ENCODE measurements at places on chromosomes 3 and 15.

DNA sequence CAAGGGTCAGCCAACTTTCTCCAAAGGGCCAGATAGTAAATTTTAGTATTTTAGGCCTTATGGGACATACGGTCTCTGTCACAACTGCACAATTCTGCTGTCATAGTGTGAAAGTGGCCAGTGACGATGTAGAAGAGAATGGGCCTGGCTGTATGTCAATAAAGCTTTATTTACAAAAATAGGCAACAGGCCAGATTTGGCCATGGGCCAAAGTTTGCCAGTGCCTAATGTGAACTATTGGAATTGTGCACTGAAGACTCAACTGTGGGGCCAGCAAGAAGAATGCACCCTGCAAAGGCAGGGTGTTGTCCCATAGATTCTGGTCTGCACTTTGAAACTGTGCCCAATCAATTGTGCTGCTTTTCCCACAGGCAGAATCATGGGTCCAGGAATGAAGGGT is 69.4 kb upstream of the PRR23E start:
- DNase-seq = no peak

GRCh38 chr3:41365973-41366372 is 166.7 kb downstream of the CTNNB1 start:
- no peak for DNase-seq

DNA sequence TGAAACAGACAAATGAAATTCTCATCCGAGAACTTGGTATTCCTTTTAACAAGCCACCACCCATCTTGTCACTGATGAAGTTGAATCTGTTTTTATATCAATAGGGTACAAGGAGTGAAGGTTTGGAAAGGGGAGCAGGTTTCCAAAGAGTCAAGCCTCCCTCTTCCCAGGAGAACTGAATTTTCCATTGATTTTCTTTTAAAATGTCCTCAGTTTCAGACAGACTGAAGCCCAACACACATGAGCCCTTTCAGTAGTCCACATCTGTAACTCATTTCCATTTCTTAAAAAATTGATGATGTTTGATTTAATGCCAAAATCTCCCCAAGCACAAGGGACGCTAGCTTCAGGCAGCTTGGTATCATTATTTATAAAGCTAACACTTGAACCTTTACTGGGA is 187.7 kb downstream of the FOXB1 start:
- DNase-seq = no peak

- DNase-seq = no peak
Observed at GRCh38 chr3:164452707-164453106, 625.6 kb downstream of the SI start.

DNA sequence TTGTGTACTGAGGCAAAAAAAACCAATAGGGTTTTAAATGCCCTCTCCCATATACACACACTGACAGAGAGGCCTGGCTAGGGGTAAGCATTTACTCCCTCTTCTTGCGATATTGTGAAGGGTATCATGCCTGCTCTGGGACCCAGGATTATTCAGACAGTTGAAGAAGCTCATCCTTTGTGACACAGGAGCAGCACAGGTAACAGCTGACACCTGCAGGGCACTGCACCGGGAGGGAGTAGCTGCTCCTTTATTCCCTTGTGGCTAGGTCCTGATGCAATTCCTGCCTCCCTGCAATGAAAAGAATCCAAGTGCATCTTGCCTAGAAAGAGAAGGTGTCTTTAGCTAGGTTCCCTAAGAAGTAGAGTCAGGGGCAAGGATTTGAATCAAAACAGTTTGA is 23.4 kb downstream of the POMGNT2 start:
- DNase-seq = no peak

GRCh38 chr15:68553994-68554720 is 24.6 kb upstream of the CORO2B start:
- peak; percentile 37 for DNase-seq

DNA sequence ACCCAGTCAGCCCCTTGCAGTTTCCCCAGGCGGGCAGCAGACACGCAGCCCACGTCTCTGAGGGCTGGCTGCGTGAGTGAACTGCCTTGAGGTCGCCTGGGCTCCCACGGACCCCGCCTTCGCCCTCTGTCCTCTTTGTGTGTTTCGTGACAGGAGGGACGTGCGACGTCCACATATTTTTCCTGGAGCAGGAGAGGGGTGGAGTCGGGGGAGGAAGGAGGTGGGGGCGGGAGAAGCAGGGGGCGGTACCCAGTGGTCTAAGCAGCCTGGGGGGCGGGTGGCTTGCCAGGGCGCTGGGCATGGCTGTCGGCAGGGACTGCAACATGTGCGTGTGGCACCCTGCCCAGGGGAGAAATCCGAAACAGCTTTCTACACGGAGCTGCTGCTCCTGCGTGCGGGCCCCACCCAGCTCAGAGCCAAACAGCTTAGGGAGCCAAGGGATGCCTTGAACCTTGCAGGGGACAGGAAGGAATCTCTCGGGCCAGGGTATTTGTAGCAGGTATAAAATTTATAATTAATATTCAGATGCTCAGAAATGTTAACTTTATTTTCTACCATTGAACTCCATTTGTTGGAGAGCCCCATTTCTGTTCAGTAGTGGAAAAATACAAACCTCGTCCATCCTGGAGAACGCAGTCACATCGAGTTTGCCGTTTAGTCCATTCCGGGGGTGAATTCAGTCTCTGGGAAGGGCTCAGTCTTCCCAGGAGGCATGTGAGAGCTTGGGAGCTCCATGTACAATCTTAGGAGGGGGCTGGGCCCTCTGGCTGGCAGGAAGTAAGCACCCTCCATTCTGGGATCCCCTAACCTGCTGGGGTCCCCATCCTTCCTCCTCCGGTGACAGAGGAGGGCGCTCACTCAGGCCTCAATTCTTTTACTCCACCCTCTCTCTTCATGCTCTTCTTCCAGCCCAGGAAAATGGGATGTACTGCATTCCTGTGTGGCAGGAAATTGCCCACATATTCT is 79.1 kb upstream of the MEF2A start:
- DNase-seq = peak; percentile 46

DNA sequence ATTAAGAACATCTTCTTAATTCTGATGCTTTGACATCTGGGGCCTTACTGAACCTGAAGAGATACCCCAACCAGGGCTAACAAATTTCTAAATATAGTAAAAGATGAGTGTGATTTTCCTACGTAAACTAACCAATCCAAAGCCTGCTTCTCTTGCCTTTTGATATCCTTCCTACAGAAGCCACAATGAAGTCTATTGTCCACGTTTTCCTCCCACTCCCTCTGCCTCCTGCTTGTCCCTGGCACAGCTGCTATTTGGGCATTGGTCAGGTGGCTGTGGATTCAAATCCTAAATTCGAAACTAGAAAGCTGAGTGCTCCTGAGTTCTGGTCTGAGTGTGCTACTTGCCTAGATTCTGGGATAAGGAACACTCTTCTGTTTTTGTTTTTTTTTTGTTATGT is 17.4 kb upstream of the MKRN3 start:
- DNase-seq = no peak

GRCh38 chr3:125022206-125022605 is 33.6 kb downstream of the HEG1 start:
- no peak for DNase-seq

- DNase-seq = no peak
Observed at GRCh38 chr3:105456017-105456416, 89.3 kb downstream of the ALCAM start.

DNA sequence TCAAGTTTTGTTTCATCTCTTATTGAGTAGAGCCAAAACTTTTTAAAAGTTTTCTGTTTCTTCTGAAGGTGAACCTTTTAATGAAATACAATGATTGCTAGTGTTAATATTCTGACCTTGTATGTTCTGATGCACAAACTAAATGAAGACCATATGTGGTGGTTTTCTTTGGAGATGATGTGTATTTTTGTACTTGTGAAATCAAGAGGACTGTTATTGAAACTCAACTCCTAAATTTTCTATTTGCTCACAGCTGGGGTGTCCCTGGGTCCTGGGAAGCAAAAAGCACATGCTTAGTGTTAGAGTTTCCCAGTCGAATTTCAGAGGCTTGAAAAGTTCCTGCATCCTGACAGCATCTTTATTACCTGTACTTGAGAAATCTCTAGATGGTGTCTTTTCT is 1185.8 kb upstream of the ALCAM start:
- peak; percentile 25 for DNase-seq

DNA sequence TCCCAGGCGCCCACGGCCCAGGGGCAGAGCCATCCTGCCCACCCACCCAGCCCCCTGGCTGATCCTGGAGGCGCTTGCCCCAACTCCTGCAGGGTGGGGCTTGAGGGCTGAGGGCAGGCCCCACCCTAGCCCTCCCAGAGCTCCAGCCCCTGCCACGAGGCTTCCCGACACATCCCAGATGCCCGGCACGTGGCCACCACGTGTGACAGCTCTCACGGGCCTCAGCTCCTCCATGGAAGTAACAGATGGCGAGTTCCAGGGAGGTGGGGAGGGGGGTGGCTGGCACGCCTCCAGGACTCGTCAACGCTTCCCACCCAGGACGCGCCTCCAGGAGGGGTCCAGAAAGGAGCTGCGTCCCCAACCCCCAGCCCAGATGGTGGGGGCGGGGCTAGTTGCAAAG is 29.1 kb downstream of the PLXND1 start:
- DNase-seq = peak; percentile 38

- no peak for DNase-seq
Observed at GRCh38 chr15:32840507-32841245, 122.9 kb downstream of the GREM1 start.

DNA sequence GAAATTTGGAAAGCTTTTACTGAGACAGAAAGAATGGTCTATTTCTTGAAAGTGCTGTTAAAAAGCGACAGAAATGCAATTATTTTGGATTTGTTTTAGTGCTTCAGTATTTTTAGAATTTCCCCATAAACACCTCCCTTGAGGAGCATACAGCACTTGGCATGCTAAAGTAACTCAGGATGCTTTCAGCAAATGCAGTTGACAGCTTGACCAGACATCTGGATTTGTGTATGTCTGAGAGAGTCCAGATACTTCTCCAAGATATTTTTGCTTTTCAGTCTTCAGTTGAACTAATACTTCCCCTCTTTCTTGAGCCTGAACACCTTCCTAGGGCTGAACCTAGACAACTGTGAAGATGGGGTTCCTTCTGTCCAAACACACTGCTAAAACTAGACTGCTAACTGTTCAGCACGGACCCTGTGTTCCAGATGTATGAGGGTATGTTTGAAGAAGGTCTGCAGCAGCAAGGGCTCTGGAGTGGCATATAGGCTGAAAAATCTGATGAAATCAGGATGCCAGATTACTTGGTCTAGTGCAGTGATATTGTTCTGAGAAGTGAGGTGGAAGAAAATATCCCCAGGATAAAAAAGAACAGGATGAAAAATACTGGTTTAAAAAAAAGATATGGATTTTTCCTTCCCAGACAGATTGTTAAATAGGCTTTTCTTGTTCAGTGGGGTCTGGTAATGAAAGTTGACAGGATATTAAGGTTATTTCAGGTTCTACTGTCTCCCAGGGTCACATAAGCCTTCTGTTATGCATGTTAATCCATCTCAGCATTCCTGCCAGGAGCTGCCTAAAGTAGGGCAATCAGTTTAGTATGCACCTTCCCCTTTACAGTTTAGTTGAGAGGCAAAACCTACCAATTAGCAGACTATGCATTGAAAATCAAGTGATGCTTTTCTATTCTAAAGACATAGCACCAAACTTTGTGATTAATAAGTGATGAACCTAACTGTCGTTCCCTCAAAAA is 516.9 kb upstream of the TBL1XR1 start:
- DNase-seq = no peak

DNA sequence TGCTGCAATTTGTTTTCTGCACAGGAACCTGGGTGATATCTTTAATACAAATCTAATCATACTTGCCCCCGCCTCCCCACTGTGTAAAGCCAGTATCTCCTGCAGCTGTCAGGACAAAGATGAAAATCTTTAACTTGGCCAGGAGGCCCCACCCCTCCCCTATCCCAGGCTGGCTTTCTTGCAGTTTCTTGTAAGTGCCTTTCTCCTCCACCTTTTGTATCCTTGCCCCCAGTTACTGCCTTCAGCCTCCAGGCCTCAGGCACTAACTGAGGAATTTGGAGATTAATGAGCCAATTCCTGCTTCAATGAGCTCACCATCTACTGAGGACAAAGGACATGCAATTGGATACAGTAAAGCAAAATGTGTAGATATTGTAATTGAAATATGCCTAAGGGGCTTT is 6.5 kb downstream of the GCSAM start:
- no peak for DNase-seq

GRCh38 chr3:133763797-133764683 is 17.8 kb downstream of the TF start:
- DNase-seq = no peak

DNA sequence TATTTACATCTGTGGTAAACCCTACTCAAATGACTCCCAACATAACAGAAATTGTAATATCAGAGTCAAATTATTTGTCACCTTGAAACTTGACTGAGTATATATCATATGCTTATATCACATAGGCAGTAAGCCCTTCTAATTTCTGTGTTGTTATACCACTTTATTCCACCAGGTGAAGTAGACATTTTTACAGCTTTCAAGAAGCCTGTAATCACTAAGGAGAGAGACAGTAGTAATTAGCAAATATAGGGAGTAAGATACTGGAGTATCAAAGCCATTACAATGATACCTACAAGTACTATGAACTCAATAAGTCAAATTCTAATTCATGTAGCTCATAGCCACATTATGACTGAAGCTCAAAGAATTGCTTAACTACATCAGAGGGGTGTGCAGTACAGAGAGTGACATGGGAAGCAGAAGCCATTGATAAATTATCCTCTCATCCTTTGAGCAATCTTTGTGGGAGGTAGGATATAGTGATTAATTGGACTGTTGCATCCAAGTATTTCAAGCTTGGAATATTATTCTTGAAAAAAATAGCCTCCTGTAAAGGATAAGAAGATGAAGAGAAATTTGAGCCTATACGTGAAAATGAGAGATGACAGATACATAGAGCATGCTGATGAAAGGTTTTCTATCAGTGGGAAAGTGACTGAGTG is 1005.9 kb downstream of the ZPLD1 start:
- no peak for DNase-seq

GRCh38 chr3:170585937-170586310 is at the start of gene SLC7A14:
Gene SLC7A14, minus strand, starts transcription at chr3:170586075. Its CDS starts 59,139 bp downstream, at chr3:170526936.
- DNase-seq = no peak

Data from fibroblast of skin of left quadriceps (primary cell).